ENCODE measurements at places on chromosomes 12 and 14.

GRCh38 chr14:23544511-23545447 is 6.8 kb downstream of the ZFHX2 start:
- no peak for DNase-seq

DNA sequence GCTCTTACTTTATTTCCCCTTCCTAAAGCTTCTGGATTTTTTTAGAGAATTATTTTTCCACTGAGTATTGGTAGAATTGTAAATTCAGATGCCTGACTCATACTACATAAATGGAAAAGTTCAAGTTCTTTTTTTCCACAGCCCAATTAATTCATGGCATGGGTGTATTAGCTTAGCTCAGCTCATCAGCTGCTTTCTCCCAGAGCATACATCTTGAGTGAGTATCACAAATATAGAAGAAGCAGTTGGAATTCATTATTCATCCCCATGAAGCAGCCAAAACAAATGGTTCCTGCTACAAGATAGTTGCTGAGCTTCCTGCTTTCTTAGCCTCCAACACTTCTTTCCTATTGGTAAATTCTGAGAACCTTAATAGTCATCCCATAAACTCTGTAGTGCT is 105.1 kb downstream of the C12orf50 start:
- DNase-seq: peak; percentile 79

DNA sequence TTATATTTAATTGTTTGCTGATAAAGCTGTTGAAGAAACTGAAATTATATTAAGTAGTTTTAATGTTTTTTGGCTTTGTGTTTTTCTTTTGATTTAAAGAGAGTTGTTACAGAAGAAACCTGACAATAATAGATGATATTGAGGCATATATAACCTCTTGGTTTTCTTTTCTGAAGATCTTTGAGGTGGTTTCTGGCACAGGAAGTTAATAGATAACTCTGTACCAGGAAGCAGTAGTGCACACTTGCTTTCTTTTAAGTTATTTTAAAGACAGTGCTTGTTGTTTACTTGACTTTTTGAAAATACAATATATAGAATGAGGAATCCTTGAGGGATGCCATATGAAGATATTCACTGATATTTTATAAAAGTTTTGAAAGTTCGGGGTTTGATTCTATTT is 209.0 kb upstream of the FBXO33 start:
- DNase-seq: no peak

DNA sequence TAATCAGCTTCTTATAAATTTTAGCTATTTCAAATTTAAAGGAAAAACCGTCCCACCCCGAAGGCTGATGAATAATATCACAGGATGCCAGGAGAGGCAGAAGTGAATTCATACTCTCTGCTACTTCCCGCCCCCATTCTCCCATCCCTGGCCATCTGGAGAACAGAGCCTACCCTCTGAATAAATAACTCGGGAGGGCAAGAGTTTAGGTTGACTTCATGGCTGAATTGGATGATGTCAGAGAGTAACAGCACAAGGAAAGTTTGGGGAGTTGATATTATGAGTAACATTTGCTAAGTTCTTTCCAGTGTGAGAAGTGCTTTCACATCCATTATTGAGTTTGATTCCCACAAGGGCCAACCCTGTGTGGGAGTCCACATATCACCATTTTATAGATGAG is 241.6 kb downstream of the EGLN3 start:
- no peak for DNase-seq

DNA sequence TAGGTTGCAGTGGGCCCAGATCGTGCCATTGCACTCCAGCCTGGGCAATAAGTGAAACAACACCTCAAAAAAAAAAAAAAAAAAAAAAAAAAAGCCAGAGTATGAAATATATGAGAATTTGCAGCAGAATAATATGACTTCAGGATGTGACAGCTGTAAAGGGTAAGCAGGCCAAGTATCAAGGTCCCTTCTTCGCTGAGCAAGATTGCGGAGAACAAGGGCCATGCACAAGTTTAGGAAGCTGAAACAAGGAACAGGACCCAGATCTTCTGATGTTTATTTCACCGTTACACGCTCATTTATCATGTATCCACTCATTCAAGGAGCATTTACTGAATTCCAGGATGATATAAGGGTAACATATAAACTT is 659 bp upstream of the FOXJ2 start:
- peak; percentile 32 for DNase-seq

GRCh38 chr12:20375560-20375959 is 7.2 kb downstream of the PDE3A start:
- DNase-seq: no peak

DNA sequence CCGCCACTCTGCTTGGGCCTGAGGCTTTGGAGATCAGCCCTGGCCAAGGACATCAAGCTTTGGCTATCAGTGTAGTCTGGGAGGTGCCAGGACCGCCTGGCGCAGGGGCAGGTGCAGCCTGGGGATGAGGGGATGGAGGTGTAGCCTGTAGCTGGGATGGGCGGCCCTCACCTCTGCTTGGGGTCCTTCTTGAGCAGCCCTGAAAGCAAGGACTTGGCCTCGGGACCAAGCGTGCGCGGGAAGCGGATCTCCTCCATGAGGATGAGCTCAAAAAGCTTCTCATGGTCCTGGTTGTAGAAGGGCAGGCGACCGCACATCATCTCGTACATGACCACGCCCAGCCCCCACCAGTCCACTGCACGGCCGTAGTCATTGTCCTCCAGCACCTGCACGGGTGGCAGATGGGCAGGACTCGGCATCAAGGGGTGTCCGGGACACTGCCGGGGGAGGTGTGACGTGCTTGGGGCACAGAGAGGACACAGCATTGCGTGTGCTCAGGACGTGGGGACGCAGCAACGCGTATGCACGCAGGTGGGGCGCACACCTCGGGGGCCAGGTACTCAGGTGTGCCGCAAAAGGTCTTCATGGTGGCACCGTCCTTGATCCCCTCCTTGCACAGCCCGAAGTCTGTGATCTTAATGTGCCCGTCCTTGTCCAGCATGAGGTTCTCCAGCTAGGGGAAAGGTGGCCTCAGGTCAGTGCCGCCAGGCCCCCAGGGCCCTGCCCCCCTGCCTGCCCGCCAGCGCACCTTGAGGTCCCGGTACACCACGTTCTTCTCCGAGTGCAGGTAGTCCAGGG is 20.0 kb downstream of the SIVA1 start:
- DNase-seq: no peak

Measured in skin of body (tissue), 3 donors.